Effector memory CD4-positive, alpha-beta T cell (primary cell): ENCODE measurements at places on chromosomes 4 and X.
A peak's percentile ranks its signal among the peaks of the same experiment; 100 is the strongest.

GRCh38 chr4:162837679-162838078, 329.0 kb downstream of the NAF1 start:
- no peak overlapping the region for H3K4me3 ChIP-seq
- DNase-seq = no peak
- H3K4me1 ChIP-seq = no peaks in the 10 kb centered on the region
- no peak overlapping the region for H3K27ac ChIP-seq
- no peaks in the 10 kb centered on the region for H3K27me3 ChIP-seq

- no peaks in the 10 kb centered on the region for H3K36me3 ChIP-seq
- H3K4me3 ChIP-seq = no peak overlapping the region
- DNase-seq = no peak
- H3K27ac ChIP-seq = no peak overlapping the region
- H3K27me3 ChIP-seq = no peaks in the 10 kb centered on the region
Observed at GRCh38 chrX:1809581-1809980, 194.7 kb downstream of the ASMT start.

- no peaks in the 10 kb centered on the region for H3K36me3 ChIP-seq
- no peaks in the 10 kb centered on the region for H3K4me1 ChIP-seq
- no peaks in the 10 kb centered on the region for H3K27me3 ChIP-seq
- no peak for DNase-seq
- no peak overlapping the region for H3K27ac ChIP-seq
Observed at GRCh38 chr4:119525005-119525749, 103.4 kb downstream of the PDE5A start.

DNA sequence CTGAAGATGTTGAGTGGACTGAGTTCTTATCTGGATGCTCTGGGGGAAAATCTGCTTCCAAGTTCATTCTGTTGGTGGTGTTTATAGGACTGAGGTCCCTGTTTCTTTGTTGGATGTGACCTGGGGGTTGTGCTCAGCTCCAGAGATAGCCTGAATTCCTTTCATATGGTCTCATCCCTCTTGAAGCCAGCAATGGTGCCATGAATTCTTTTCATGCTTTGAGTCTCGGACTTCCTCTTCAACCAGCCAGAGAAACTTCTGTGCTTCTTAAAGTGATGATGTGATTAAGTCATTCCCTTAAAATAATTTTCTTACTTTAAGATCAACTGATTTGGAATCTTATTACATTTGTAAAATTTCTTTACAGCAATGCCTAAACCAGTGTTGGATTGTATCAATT, 233.8 kb upstream of the UGT8 start:
- H3K27ac ChIP-seq = no peak overlapping the region
- H3K4me1 ChIP-seq = no peaks in the 10 kb centered on the region

- H3K27me3 ChIP-seq = no peaks in the 10 kb centered on the region
- H3K4me1 ChIP-seq = peaks cover 6% of the 10 kb centered on the region
- no peak overlapping the region for H3K27ac ChIP-seq
- H3K36me3 ChIP-seq = no peaks in the 10 kb centered on the region
- DNase-seq = no peak
Observed at GRCh38 chr4:173174594-173175012, 6.0 kb downstream of the GALNT7 start.

DNA sequence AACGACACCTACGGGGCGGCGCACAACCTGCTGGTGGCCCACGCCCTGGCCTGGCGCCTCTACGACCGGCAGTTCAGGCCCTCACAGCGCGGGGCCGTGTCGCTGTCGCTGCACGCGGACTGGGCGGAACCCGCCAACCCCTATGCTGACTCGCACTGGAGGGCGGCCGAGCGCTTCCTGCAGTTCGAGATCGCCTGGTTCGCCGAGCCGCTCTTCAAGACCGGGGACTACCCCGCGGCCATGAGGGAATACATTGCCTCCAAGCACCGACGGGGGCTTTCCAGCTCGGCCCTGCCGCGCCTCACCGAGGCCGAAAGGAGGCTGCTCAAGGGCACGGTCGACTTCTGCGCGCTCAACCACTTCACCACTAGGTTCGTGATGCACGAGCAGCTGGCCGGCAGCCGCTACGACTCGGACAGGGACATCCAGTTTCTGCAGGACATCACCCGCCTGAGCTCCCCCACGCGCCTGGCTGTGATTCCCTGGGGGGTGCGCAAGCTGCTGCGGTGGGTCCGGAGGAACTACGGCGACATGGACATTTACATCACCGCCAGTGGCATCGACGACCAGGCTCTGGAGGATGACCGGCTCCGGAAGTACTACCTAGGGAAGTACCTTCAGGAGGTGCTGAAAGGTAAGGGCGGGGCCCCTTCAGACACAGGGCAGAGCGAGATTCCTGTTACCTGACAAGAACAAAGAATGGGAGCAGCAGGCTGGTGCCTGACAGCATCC, 11.7 kb downstream of the RPL9 start:
- H3K4me1 ChIP-seq = peaks cover 6% of the 10 kb centered on the region
- no peak overlapping the region for H3K27ac ChIP-seq

- H3K36me3 ChIP-seq = no peaks in the 10 kb centered on the region
- no peak overlapping the region for H3K4me3 ChIP-seq
- H3K4me1 ChIP-seq = no peaks in the 10 kb centered on the region
- no peak overlapping the region for H3K27ac ChIP-seq
Observed at GRCh38 chr4:116099596-116099995, 985.8 kb downstream of the TRAM1L1 start.

GRCh38 chr4:38946919-38947318, 79.3 kb downstream of the FAM114A1 start:
- no peaks in the 10 kb centered on the region for H3K36me3 ChIP-seq
- no peak overlapping the region for H3K27ac ChIP-seq
- H3K4me3 ChIP-seq = no peak overlapping the region
- H3K4me1 ChIP-seq = peaks cover 7% of the 10 kb centered on the region
- no peak for DNase-seq
- no peaks in the 10 kb centered on the region for H3K27me3 ChIP-seq

GRCh38 chr4:12692815-12693214, 791.3 kb downstream of the RAB28 start:
- no peak overlapping the region for H3K4me3 ChIP-seq
- no peaks in the 10 kb centered on the region for H3K36me3 ChIP-seq
- DNase-seq = no peak
- H3K4me1 ChIP-seq = no peaks in the 10 kb centered on the region

GRCh38 chr4:39287223-39287622, 78.9 kb downstream of the RFC1 start:
- no peaks in the 10 kb centered on the region for H3K4me1 ChIP-seq
- peaks cover 42% of the 10 kb centered on the region for H3K36me3 ChIP-seq
- no peak overlapping the region for H3K4me3 ChIP-seq
- H3K27ac ChIP-seq = no peak overlapping the region
- H3K27me3 ChIP-seq = no peaks in the 10 kb centered on the region

DNA sequence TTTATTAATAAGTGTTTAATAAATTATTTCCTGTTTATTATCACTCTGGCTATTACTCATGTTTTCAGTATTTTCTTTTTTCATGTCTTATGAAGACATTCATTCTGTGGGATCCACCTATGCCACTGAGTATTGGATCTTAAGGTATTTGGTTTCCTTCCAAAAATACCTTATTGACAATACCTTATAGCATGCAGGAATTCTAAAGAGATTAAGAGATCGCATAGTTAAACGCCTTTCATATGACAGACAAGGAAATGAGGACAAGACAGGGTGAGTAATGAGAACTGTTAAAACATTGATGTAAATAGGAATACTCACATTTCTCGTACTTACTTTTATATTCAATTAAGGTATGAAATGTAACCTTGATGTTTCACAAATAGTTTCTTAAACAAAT, 38.2 kb upstream of the TMPRSS11B start:
- H3K36me3 ChIP-seq = no peaks in the 10 kb centered on the region
- peaks cover 3% of the 10 kb centered on the region for H3K27me3 ChIP-seq
- no peak overlapping the region for H3K4me3 ChIP-seq
- H3K27ac ChIP-seq = no peak overlapping the region
- no peak for DNase-seq

- peaks cover 5% of the 10 kb centered on the region for H3K4me1 ChIP-seq
- DNase-seq = no peak
- H3K27me3 ChIP-seq = no peaks in the 10 kb centered on the region
- H3K4me3 ChIP-seq = no peak overlapping the region
Observed at GRCh38 chr4:26124753-26125321, 196.0 kb upstream of the RBPJ start.

- no peaks in the 10 kb centered on the region for H3K36me3 ChIP-seq
- no peaks in the 10 kb centered on the region for H3K27me3 ChIP-seq
- DNase-seq = no peak
- no peak overlapping the region for H3K4me3 ChIP-seq
- H3K4me1 ChIP-seq = no peaks in the 10 kb centered on the region
Observed at GRCh38 chrX:134520860-134521390, 61.0 kb downstream of the HPRT1 start.

DNA sequence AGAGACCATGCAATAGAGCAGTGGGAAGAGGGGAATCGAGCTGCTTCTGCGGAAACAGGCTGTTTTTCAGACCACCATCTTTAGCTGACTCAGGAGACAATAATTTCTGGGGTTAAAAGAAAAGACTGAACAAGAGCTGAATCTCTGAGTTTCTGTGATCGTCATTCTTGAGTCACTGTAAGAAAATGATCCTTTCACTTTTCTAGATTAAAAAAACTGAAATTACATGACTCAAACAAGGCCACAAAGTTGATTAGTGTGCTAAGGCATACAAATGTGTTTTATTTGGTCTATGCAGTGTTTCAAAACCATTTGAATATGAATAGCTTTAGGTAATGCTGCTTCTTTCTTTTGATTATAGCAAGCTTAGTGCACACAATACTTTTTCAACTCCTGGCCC, 194.4 kb upstream of the RPL34 start:
- H3K36me3 ChIP-seq = no peaks in the 10 kb centered on the region
- H3K4me1 ChIP-seq = no peaks in the 10 kb centered on the region
- H3K27ac ChIP-seq = no peak overlapping the region
- H3K27me3 ChIP-seq = no peaks in the 10 kb centered on the region
- no peak for DNase-seq

GRCh38 chrX:41796046-41796445, 72.1 kb downstream of the GPR82 start:
- H3K36me3 ChIP-seq = no peaks in the 10 kb centered on the region
- no peaks in the 10 kb centered on the region for H3K27me3 ChIP-seq
- DNase-seq = no peak
- H3K4me3 ChIP-seq = no peak overlapping the region

- no peak for DNase-seq
- no peaks in the 10 kb centered on the region for H3K27me3 ChIP-seq
- no peaks in the 10 kb centered on the region for H3K4me1 ChIP-seq
- H3K27ac ChIP-seq = no peak overlapping the region
- no peak overlapping the region for H3K4me3 ChIP-seq
- H3K36me3 ChIP-seq = no peaks in the 10 kb centered on the region
Observed at GRCh38 chr4:113436360-113436759, 325.2 kb downstream of the CAMK2D start.

GRCh38 chr4:148216866-148217814, 225.1 kb downstream of the NR3C2 start:
- no peaks in the 10 kb centered on the region for H3K36me3 ChIP-seq
- no peaks in the 10 kb centered on the region for H3K27me3 ChIP-seq
- no peak for DNase-seq
- peaks cover 11% of the 10 kb centered on the region for H3K4me1 ChIP-seq
- H3K27ac ChIP-seq = peak overlapping the region; percentile 30

DNA sequence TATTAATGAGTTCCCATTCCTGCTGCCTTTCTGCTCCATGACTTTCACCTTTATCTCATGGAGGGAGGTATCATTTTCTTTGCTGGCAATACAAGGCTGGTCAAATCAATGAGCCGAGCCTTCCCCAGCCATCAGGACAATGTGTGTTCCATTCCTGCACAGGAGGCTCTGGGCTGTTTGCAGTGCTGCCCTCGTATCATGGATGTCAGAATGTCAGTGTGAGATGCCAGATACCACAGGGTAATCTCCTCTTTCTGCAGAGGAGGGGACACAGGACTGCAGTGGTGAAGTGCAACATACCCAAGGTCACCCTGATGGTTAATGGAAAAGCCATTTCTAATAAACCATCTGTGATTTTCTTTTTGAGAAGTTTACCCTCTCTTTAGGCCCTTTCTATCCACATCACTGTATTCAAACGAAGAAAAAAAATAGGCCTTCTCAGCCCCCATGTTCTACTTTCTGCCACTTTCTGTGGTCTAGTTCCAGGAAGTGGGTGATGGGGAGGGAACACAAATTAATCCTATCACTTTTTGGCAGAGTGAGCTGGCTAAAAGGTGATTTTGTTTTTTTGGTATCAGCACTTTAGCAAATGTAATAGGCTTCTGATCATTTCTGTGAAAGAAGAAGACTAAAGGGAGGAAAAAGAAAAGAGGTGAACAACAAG, 490.2 kb upstream of the BOD1L1 start:
- H3K36me3 ChIP-seq = no peaks in the 10 kb centered on the region
- no peaks in the 10 kb centered on the region for H3K4me1 ChIP-seq
- no peaks in the 10 kb centered on the region for H3K27me3 ChIP-seq
- no peak for DNase-seq
- H3K27ac ChIP-seq = no peak overlapping the region

- no peaks in the 10 kb centered on the region for H3K36me3 ChIP-seq
- DNase-seq = no peak
- H3K27ac ChIP-seq = no peak overlapping the region
Observed at GRCh38 chr4:187125062-187125461, 401.4 kb upstream of the FAT1 start.

- no peak for DNase-seq
- no peaks in the 10 kb centered on the region for H3K27me3 ChIP-seq
- no peaks in the 10 kb centered on the region for H3K36me3 ChIP-seq
- no peak overlapping the region for H3K27ac ChIP-seq
Observed at GRCh38 chrX:132373610-132374009, 115.2 kb downstream of the MBNL3 start.

DNA sequence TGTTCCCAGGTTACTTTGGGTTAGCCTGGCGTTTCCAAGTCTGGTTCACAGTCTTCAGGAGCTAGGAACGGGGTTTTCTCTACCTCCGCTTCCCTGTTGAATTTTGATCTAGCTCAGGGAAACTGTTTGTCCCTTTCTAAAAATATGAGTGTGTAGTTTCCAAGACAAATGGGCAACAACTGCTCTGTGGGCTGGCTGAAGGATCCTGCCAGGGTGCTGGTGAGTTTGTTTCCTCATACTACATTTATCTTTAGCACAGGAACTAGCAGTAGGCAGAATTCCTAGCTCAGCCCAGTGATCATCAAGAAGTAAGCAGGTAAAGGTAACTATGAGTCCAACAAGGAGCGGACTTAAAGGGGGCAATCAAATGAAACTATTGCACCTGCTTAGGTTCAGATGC, 13.3 kb upstream of the FAM47E start:
- H3K36me3 ChIP-seq = no peaks in the 10 kb centered on the region
- no peak for DNase-seq
- no peaks in the 10 kb centered on the region for H3K4me1 ChIP-seq
- no peaks in the 10 kb centered on the region for H3K27me3 ChIP-seq

DNA sequence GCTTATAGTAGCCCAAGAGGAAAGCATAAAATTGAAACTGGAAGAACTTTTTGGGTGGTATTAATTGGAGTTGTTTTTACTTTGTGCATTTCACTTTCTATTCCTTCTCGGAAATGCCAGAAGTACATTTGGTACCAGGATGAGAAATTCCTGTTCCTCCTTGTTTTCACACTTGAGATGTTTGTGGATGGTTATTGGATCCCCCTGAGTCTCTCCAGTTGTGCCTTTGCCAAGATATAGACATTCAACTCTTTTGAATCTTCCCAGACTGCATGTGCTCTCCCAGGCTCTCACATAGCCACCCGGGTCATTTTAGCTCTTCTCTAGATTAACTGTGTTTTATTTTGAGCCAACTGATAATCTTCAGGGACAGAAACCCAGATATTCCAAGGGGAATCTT, 120.5 kb downstream of the AFF1 start:
- H3K36me3 ChIP-seq = peaks cover 5% of the 10 kb centered on the region
- no peaks in the 10 kb centered on the region for H3K27me3 ChIP-seq
- no peak overlapping the region for H3K4me3 ChIP-seq
- H3K4me1 ChIP-seq = no peaks in the 10 kb centered on the region
- DNase-seq = no peak
